ENCODE measurements at places on chromosomes 1 and 21.

GRCh38 chr1:156586323-156586722 is 5.3 kb upstream of the NAXE start:
- DNase-seq = no peak

- DNase-seq = no peak
Observed at GRCh38 chr1:222790520-222790919, 24.3 kb upstream of the DISP1 start.

DNA sequence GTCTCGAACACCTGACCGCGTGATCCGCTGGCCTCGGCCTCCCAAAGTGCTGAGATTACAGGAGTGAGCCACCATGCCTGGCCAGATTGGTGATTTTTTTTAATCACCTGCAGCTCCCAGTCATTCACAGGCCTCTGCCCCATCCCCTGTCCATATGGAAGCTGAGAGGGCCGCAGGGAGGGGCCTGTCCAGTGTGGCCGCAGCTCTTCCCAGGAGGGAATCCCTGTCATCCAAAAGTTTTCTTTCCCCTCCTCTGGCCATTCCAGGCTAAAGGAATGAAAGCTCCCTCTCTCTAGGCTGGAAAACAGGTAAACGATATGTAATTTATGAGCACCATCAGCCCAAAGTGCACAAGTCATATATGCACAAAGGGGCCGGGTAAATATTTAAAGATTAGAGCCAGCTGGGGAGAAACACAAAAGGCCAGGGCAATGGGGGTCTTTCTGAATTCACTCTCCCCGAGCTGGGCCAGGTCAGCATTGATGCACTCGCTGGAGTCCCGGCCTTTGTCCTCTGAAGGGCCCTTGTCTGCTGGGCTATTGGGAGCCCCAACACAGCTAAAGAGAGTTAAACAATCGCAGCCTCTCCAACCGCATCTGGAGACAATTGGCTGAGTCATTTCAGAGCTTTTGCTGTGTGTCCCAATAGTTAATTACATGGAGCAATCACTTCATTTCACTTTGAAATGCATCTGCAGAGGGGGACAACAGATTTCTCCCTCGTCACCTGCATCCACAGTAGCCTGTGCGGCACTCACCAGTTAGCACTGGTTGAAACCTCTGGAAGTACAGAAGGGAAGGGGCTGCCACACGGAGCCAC is 3.8 kb upstream of the HES3 start:
- DNase-seq = no peak

- DNase-seq = no peak
Observed at GRCh38 chr1:151563376-151563775, 23.3 kb downstream of the TUFT1 start.

- DNase-seq = no peak
Observed at GRCh38 chr1:235552146-235552716, 48.0 kb upstream of the B3GALNT2 start.

DNA sequence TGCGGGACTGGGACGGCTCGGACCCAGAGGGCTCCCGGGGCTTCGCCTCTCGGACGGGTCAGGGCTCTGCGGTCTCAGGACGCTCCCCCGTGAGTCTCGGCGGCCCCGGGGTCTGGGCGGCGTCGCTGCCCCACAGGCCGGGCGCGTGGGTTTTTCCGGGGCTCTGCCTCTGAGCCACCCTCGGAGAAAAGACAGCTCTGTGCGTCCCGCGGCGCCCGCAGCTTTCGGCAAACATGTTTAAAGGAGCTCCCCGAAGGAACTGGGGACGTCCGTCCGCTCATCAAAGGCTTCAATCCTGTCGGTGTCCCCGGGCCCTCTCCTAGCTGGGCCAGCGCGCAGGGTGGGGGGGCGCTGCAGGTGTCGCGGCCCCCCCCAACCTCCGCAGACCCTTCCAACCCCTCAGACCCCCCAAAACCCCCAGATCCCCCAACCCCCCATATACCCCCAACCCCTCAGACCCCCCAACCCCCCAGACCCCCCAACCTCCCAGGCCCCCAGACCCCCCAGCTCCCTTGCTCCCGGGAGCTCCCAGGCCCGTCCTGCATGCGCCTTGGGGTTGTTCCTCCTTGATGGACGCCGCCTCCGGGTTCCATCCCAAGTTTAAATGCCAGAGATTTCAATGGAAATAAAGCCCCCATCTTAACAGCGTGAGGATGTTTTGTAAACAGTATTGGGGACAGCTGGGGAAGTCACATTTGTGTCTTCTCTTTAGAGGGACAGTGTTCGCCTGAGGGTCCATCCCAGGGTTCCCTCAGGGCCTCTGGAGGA is 996 bp upstream of the C1orf159 start:
- DNase-seq = no peak

DNA sequence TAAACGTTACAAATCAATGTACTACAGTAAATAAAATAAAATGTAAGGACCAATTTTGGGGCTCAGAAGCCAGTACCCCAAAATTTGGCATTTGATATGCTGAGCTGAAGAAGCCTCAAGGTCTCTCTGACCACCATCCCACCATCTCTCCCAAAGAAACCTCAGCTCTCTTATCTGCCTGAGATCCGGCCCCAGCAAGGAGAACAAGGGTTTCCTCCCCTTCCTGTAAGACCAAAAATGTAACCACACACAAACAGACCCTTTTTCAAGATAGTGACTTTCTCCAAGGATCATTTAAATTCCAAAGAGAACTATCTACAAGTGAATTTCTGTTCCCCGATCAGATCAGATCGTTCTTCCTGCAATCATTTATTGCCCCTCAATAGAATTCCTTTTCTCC is 68.1 kb upstream of the SLC45A1 start:
- DNase-seq = no peak

DNA sequence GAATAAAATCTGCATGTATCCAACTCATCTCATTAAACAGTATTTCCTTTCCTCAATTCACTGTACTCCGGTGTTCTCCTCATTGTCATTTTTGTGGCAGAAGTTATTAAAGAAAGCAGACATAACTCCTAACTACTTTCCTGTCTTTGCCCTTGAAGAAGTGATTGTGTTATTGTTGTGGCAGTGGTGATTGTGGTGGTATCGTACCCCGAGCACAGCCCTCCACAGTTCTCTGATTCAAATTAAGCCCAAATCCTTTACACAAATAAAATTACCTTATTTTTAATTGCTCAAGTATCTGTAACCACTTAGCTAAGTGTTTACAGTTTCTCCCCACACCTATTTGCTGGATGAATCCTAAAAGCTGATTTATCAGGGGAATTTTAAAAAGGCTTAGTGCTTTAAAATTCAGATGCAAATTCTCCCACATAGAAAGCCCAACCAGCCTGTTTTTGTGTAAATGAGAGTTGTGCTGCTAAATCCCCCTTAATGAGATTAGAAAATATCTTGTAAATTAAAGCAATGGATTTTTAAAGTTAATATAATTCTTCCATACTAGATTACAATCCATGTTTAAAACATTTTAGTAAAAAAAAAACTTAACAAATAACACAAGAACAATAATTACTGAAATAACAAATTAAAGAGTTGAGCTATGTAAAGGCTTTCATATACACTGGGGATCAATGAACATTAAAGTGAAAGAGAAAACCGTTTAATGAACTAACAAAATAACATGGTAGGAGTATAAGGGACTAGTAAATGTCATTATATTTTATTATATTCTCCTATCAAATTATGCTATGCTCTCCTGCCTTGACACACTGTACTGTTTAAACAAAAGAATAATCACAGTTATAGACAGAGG is 259.0 kb downstream of the NEGR1 start:
- DNase-seq = no peak

GRCh38 chr1:31414980-31415370 is 2.0 kb downstream of the SERINC2 start:
- no peak for DNase-seq

GRCh38 chr1:176858433-176858916 is 306.0 kb downstream of the ASTN1 start:
- no peak for DNase-seq

- DNase-seq = no peak
Observed at GRCh38 chr1:30464187-30464617, 259.2 kb downstream of the MATN1 start.

- no peak for DNase-seq
Observed at GRCh38 chr1:168216171-168216570, 9.6 kb upstream of the SFT2D2 start.

DNA sequence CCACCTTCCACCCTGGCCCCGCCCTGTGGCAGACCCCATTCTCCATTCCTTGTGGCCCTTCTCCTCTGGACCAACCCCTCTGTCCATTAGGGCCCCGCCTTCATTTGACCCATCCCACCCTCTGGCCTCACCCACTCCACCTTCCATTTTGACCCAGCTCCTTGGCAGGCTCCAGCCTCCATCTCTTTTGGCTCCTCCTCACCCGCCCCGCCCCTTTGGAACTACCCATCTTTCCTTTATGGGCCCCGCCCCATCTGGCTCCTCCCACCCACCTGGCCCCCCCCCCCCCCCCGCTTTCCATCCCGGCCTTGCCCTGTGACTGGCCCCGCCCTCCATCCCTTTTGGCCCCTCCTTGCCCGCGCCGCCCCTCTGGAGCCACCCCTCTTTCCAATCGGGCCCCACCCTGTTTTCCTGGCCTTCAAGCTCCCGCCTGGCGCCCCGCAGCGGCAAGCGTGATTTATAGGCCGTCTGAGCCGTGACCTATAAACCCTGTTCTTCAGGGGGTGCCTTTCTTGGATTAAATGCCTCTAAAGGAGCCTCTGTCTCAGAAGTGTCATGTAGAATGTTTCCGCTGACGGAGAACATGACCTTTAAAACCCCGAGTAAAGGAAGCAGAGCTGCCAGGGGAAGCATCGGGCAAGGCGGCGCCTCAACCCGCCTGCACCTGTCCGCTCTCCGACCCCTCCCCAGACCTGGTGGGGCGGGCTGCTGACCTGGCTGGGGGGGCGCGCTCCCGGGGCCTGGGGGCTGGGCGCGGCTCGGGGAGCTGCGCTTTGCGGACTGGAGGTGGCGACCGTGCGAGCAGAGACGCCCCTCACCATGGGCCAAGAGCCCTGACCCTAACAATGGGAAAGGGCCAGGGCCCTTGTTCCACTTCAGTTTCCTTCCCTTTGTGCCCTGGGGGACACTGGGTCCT is 178.0 kb downstream of the CAMTA1 start:
- DNase-seq = no peak

DNA sequence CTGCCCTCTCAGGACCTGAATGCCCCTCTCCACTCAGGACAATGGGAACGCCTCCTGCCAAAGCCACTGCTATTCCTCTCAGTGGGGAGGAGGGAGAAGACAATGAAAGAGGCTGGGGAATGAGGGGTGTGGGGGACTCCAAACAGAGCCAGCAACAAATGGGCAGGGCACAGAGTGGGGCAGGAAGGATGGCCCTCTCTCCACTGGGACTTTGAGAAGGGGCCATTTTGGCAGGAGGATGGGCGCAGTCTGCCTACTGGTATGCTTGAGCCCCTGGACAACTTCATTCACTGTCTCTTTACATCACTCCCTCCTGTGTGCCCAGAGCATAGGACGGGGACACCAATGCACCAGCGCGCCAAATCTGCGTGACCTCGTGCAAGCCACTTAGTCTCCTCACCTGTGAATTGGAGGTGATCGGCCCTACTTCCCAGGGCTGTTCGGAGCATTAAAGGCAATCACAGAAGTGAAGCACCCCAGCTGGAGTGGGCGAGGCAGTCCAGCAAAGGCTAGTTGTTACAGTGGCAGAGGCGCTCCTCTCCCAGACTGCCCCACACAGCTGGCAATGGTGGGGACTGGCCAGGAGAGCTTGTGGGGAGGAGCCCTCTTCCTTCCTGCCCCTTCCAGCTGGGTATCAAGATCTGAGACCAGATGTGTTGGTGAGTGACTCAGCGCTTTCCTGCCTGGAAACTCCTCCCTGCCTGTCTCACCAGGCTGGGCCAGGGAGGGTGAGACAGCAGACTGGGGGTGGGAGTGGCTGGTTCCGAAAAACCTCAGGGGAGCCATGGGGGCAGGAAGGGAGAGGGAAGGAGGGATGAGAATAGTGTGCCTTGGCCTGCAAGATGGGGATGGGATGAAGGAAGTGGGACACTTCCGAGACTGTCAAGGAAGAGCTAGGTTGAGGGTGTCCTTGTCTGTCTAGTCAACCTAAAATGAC is 22.4 kb upstream of the SYNC start:
- DNase-seq = peak; percentile 88

GRCh38 chr21:42256316-42256715 is 37.4 kb downstream of the ABCG1 start:
- DNase-seq = no peak

DNA sequence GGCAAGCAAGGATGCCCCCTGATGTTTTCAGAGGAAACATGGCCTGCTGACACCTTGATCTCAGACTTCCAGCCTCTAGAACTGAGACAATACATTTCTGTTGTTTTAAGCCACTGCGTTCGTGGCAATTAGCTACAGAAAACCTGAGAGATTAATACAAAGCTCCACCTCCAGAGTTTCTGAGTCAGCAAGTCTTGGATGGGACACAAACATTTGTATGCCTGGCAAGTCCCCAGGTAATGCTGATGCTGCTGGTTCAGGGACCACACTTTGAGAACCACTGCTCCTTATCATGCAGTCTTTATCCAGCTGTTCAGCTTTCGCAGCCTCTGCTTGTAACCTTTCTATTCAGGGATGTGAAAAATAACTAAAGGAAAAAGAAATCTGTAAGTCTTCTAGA is 565.7 kb upstream of the PLXNA2 start:
- DNase-seq = no peak

DNA sequence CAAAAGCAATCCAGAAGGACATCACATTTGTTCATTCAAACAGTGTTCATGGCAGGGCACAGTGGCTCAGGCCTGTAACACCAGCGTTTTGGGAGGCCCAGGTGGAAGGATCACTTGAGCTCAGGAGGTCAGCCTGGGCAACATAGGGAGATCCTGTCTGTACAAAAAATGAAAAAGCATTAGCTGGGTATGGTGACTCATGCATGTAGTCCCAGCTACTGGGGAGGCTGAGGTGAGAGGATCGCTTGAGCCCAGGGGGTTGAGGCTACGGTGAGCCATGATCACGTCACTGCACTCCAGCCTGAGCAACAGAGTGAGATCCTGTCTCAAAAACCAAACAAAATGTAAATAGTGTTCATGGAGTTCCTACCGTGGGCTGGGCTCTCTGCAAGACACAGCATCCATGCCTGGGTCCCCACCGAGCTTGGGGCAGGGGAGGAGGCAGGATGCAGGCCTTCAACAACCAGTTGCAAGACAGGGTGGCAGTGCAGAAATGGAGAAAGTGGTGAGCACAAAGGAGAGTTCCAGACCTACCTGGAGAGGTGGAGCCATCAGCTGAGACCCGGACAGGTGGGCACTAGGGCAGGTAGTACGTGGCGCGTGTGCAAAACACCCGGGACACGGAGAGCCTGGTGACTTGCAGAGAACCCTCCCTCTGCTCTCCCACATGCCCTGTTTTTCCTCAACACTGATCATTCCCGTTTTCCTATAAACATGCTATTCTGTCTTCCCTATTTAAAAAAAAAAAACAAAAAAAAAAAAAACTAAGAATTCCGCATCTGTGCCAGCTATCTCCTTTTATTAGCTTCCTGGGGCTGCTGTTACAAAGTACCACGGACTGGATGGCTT is 138.9 kb downstream of the TOMM20 start:
- no peak for DNase-seq

- no peak for DNase-seq
Observed at GRCh38 chr1:111967067-111967690, 22.3 kb downstream of the KCND3 start.
